ENCODE measurements at places on chromosomes 11 and 22. TPM values are rescaled to one million over a fixed set of nuclear protein-coding genes. Genes with fewer than 3 reads are reported as not detected.

DNA sequence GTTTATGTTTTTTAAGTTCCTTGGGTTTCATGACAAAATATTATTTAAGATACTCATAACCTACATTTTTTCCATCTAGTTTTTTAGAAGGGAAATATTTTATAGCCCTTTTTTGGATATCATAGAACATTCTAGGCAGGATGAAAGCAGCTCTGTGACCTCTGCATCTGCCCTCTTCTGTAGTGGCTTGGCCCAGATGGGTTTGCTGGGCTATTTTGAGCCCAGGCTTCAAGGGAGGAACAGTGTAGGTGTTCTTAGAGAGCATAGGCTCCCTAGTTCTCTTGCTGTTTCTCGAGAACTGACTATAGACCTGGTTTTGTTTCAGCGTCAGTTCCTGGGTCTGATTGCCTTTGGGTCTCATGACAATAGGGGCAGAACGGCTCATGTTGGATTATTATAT lies 32.2 kb downstream of the DIXDC1 start:
- no peak for DNase-seq

DNA sequence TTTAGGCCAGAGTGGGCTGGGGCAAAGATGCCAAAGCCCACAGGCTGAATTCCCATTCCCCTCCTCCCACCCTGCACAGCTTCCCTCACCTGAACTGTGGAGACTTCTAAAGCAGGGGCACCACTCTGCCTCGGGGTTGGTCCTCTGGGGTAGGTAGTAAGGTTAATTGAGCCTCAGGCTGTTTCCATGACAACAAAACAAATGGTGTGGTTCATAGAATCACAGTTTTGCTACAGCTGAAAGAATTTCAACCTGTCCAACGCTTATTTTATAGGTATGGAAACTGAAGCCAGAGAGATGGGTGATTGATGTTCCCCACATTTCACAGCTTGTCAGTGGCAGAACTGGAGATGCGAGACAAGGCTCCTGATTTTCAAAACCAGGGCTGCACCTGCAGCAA lies 109.5 kb downstream of the SNX19 start:
- DNase-seq: no peak

Gene HEPHL1
- not detected for polyA plus RNA-seq

GRCh38 chr11:134445601-134446325 lies 33.7 kb upstream of the B3GAT1 start:
- no peak for DNase-seq

GRCh38 chr11:38278457-38279141 lies 1680.6 kb upstream of the RAG2 start:
- DNase-seq: no peak
